T-cell (primary cell): ENCODE measurements at places on chromosomes 6 and 20. TPM values are rescaled to one million over a fixed set of nuclear protein-coding genes. Genes with fewer than 3 reads are reported as not detected.

- no peak overlapping the region for H3K27ac ChIP-seq
- peak overlapping the region; percentile 44 for H3K4me3 ChIP-seq
- no peaks in the 10 kb centered on the region for H3K27me3 ChIP-seq
- no peaks in the 10 kb centered on the region for H3K36me3 ChIP-seq
- DNase-seq: no peak
Observed at GRCh38 chr6:27791182-27791943, 120.8 kb downstream of the OR2B2 start.

GRCh38 chr20:46230801-46231282 lies 77.5 kb downstream of the CDH22 start:
- H3K27ac ChIP-seq: no peak overlapping the region
- no peak for DNase-seq
- H3K27me3 ChIP-seq: peaks cover 53% of the 10 kb centered on the region
- H3K36me3 ChIP-seq: no peaks in the 10 kb centered on the region

- H3K4me1 ChIP-seq: peaks cover 67% of the 10 kb centered on the region
- H3K4me3 ChIP-seq: no peak overlapping the region
- peaks cover 31% of the 10 kb centered on the region for H3K27me3 ChIP-seq
- H3K27ac ChIP-seq: no peak overlapping the region
- no peak for DNase-seq
Observed at GRCh38 chr6:6005051-6006005, 1.4 kb downstream of the NRN1 start.

GRCh38 chr6:70507161-70507560 lies 59.6 kb upstream of the SDHAF4 start:
- H3K4me1 ChIP-seq: no peaks in the 10 kb centered on the region
- H3K4me3 ChIP-seq: no peak overlapping the region
- no peaks in the 10 kb centered on the region for H3K27me3 ChIP-seq
- H3K27ac ChIP-seq: no peak overlapping the region

GRCh38 chr6:139981066-139981624 lies 606.7 kb upstream of the CITED2 start:
- H3K27me3 ChIP-seq: no peaks in the 10 kb centered on the region
- H3K27ac ChIP-seq: no peak overlapping the region
- no peaks in the 10 kb centered on the region for H3K36me3 ChIP-seq
- no peak for DNase-seq
- no peaks in the 10 kb centered on the region for H3K4me1 ChIP-seq
- H3K4me3 ChIP-seq: no peak overlapping the region

GRCh38 chr6:139486476-139486799 lies 112.0 kb upstream of the CITED2 start:
- no peaks in the 10 kb centered on the region for H3K27me3 ChIP-seq
- no peak overlapping the region for H3K27ac ChIP-seq
- H3K4me1 ChIP-seq: no peaks in the 10 kb centered on the region

- H3K27me3 ChIP-seq: no peaks in the 10 kb centered on the region
- no peak overlapping the region for H3K27ac ChIP-seq
- DNase-seq: no peak
- no peaks in the 10 kb centered on the region for H3K4me1 ChIP-seq
Observed at GRCh38 chr6:122081921-122082320, 317.5 kb upstream of the HSF2 start.

GRCh38 chr6:87673237-87673636 lies 28.8 kb downstream of the AKIRIN2 start:
- no peak overlapping the region for H3K4me3 ChIP-seq
- no peak overlapping the region for H3K27ac ChIP-seq
- H3K4me1 ChIP-seq: peaks cover 4% of the 10 kb centered on the region
- H3K27me3 ChIP-seq: no peaks in the 10 kb centered on the region
- H3K36me3 ChIP-seq: peaks cover 30% of the 10 kb centered on the region

DNA sequence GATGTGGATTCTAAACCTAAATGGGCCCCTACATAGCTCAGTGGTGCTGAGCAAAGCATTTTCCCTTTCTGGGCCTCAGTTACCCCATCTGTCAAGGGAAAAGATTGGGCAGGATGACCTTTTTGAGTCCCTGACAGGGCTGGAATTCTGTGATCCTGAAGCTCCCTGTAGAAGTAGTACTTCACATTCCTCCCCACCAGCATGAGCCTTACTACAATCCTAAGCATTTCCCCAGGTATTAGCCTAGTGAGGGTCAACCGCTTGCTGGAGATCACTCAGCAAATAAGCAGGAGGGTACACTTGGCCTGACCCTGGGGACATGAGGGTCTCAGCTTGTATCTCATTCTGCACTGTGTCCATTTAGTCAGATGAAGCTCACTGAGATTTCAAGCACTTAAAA lies 13.4 kb downstream of the NDRG3 start:
- H3K4me3 ChIP-seq: no peak overlapping the region
- no peaks in the 10 kb centered on the region for H3K36me3 ChIP-seq
- DNase-seq: no peak
- H3K27ac ChIP-seq: peak overlapping the region; percentile 58
- peaks cover 23% of the 10 kb centered on the region for H3K4me1 ChIP-seq

- H3K27ac ChIP-seq: no peak overlapping the region
- no peaks in the 10 kb centered on the region for H3K36me3 ChIP-seq
- no peaks in the 10 kb centered on the region for H3K4me1 ChIP-seq
- DNase-seq: no peak
- peaks cover 51% of the 10 kb centered on the region for H3K27me3 ChIP-seq
Observed at GRCh38 chr6:33820243-33820642, 16.4 kb upstream of the MLN start.

DNA sequence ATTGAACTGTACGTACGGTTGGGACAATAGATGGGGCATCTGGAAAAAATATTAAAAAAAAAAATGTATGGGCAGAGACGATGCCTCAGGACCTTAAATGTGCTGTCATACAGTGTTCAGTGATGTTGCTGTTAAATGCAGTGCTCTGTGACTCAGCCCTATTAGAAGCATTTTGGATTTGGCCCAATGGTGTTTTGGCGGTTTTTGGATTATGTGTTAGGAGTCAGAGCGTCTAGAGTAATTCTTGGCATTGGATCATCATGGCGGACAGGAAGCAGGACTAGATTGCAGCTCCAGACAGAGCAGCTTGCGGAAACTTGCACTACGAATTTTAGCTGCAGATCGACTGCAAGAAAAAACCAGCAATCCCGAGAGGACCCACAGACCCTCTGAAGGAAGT lies 280.0 kb downstream of the SOX4 start:
- peaks cover 5% of the 10 kb centered on the region for H3K4me1 ChIP-seq
- DNase-seq: no peak

DNA sequence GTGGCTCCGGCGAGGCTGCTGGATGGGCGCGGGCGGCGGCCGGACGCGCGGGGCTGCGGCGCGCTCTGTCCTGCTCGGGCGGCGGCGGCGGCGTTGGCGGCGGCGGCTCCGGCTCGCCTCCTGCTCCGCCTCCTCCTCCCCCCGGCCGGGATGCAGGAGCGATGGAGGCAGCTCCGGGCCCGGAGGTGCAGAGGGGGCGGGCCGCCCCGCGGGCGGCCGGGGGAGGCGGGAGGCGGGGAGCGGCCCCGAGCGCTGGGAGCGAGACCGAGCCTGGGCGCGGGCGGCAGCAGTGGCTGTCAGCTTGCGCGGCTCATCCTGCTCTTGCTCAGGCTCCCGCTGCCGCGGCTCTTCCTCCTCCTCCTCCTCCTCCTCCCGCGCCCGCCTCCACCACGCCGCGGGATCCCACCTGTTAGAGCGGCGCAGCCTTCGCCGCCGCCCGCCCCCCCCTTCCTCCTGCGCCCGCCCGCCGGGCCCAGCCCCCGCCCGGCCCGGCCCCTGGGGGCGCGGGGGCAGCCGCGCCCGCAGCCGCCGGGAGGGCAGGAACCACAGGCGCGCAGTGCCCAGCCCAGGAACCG lies at the start of gene NOL4L:
Gene NOL4L, minus strand, starts transcription at position 323 of the 575 bp plus-strand sequence. CDS start 443 bp downstream, outside the sequence.
- peak within 1 kb of the TSS; percentile 81 for H3K4me3 ChIP-seq
- H3K4me1 ChIP-seq: peaks cover 48% of the 10 kb centered on the region
- peaks cover 9% of the 10 kb centered on the region for H3K27me3 ChIP-seq
- DNase-seq: no peak
- no peaks in the 10 kb centered on the region for H3K36me3 ChIP-seq

DNA sequence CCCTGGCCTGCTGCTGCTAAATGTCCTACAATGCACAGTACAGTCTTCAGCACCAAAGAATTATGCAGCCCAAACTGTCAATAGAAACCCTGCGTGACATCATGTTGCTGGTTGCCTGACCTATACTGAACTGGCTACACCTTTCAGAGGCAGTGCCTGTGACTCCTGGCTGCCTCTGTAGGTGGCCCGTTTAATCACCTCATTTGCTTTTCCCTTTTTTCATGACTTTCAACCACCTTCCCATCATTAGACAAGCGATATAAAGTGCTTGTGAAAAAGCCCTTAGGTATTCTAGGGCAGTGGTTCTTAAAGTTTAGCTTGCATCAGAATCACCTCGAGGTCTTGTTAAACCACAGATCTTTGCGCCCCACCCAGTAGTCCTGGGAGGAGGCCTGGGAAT lies 33.0 kb upstream of the RIPOR2 start:
- DNase-seq: no peak
- no peaks in the 10 kb centered on the region for H3K27me3 ChIP-seq
- peak overlapping the region; percentile 35 for H3K27ac ChIP-seq
- peaks cover 14% of the 10 kb centered on the region for H3K4me1 ChIP-seq

- no peak for DNase-seq
- H3K36me3 ChIP-seq: no peaks in the 10 kb centered on the region
- no peak overlapping the region for H3K4me3 ChIP-seq
- H3K4me1 ChIP-seq: no peaks in the 10 kb centered on the region
Observed at GRCh38 chr20:49405062-49405683, 77.3 kb downstream of the KCNB1 start.

- H3K4me3 ChIP-seq: no peak overlapping the region
- H3K36me3 ChIP-seq: no peaks in the 10 kb centered on the region
- DNase-seq: no peak
- no peaks in the 10 kb centered on the region for H3K4me1 ChIP-seq
- H3K27ac ChIP-seq: no peak overlapping the region
Observed at GRCh38 chr6:98578016-98578415, 256.4 kb upstream of the POU3F2 start.

- DNase-seq: no peak
- no peaks in the 10 kb centered on the region for H3K27me3 ChIP-seq
- no peak overlapping the region for H3K27ac ChIP-seq
- H3K36me3 ChIP-seq: peaks cover 27% of the 10 kb centered on the region
- no peak overlapping the region for H3K4me3 ChIP-seq
Observed at GRCh38 chr20:17602493-17602892, 32.6 kb downstream of the DSTN start.

- no peak overlapping the region for H3K4me3 ChIP-seq
- H3K36me3 ChIP-seq: no peaks in the 10 kb centered on the region
- H3K4me1 ChIP-seq: no peaks in the 10 kb centered on the region
- no peak for DNase-seq
- no peak overlapping the region for H3K27ac ChIP-seq
Observed at GRCh38 chr20:20371083-20371482, 3.2 kb downstream of the INSM1 start.

- no peaks in the 10 kb centered on the region for H3K27me3 ChIP-seq
- H3K27ac ChIP-seq: no peak overlapping the region
- no peaks in the 10 kb centered on the region for H3K36me3 ChIP-seq
- DNase-seq: no peak
- H3K4me3 ChIP-seq: no peak overlapping the region
Observed at GRCh38 chr6:138518054-138518453, 18.8 kb upstream of the NHSL1 start.

DNA sequence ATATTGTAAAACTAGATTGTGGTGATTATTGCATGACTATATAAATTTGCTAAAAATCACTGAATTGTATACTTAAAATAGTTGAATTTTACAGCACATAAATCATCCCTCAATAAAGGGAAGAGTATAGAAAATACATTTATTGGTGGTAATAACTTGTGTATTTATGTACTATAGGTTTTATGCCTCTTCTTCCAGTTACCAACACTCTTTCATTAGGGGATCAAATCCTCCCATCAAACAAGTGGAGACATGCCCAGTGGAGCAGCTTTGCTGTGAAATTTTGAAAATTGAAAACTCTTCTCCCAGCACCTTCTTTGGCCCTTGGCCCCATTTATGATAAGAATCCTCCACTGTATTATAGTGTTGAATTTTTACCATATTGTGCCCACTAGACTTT lies 10.1 kb upstream of the SSR1 start:
- no peak for DNase-seq
- no peaks in the 10 kb centered on the region for H3K4me1 ChIP-seq
- no peaks in the 10 kb centered on the region for H3K36me3 ChIP-seq
- H3K27ac ChIP-seq: no peak overlapping the region

DNA sequence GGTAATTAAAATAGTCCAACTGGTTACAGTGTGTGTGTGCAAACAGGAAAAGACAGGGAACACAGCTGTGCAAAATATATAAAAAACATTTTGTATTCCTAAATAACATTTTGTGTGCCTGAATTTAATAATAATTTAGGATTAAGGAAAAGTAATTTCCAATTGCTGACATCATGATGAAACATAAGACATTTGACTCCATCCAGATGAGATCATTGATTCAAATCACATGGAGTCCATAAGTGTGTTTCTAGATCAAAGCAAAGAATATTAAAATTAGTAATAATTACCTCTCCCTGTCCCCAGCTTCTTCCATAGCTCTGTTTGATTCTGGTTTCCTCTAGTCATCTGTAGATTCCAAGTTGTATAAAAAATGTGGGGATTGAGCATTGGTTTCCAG lies 64.6 kb upstream of the BTN3A2 start:
- H3K27ac ChIP-seq: no peak overlapping the region
- no peak overlapping the region for H3K4me3 ChIP-seq

DNA sequence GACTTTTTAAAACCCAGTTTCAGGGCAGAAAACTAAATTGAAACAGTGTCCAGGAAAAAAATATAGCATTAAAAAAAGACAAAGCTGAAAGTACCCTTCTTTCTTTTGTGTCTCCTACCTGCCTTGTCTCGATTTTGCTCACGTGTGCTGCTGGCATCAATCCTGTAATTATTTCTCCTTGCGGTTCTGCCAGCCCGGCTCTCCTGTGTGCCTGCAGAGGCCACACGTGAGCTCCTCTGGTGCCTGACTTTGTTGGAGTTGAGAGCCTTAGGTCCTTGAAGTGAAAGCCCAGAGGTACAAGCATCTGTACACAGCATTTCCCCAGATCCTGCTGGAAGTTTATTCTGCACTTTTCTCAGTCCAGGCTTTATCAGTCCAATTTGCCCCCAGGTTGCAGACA lies 36.5 kb downstream of the GHRH start:
- H3K27ac ChIP-seq: no peak overlapping the region
- H3K27me3 ChIP-seq: no peaks in the 10 kb centered on the region
- DNase-seq: no peak
- H3K36me3 ChIP-seq: peaks cover 90% of the 10 kb centered on the region

GRCh38 chr20:20248620-20249200 lies 119.2 kb upstream of the INSM1 start:
- H3K27ac ChIP-seq: no peak overlapping the region
- no peaks in the 10 kb centered on the region for H3K27me3 ChIP-seq
- H3K4me3 ChIP-seq: no peak overlapping the region
- H3K4me1 ChIP-seq: no peaks in the 10 kb centered on the region

GRCh38 chr20:17622851-17623508 lies 53.1 kb downstream of the DSTN start:
- H3K36me3 ChIP-seq: peaks cover 36% of the 10 kb centered on the region
- no peak for DNase-seq
- H3K27me3 ChIP-seq: no peaks in the 10 kb centered on the region
- H3K4me3 ChIP-seq: no peak overlapping the region
- no peak overlapping the region for H3K27ac ChIP-seq
- no peaks in the 10 kb centered on the region for H3K4me1 ChIP-seq

GRCh38 chr20:11646359-11646758 lies 271.3 kb upstream of the BTBD3 start:
- no peaks in the 10 kb centered on the region for H3K4me1 ChIP-seq
- H3K36me3 ChIP-seq: no peaks in the 10 kb centered on the region
- no peak overlapping the region for H3K27ac ChIP-seq
- DNase-seq: no peak

Gene ULBP2
- 1.6 TPM for total RNA-seq

Gene TSBP1
- total RNA-seq: not detected

Gene PPP1R16B
- total RNA-seq: 58.5 TPM

Gene HLA-F
- 854 TPM for total RNA-seq

Gene MCM8
- total RNA-seq: 8.3 TPM

Gene SLA2
- total RNA-seq: 46.0 TPM

Gene OR12D3
- not detected for total RNA-seq

Gene GGTLC1
- total RNA-seq: not detected

Gene DUSP15
- not detected for total RNA-seq

Gene PRL
- not detected for total RNA-seq

Gene DCDC2
- not detected for total RNA-seq
